ENCODE measurements at places on chromosomes 4 and X.
A peak's percentile ranks its signal among the peaks of the same experiment; 100 is the strongest.

GRCh38 chr4:7787067-7787466 lies 152.6 kb downstream of the AFAP1 start:
- no peak for DNase-seq

- DNase-seq = no peak
Measured at GRCh38 chr4:102444752-102445151, 56.4 kb upstream of the NFKB1 start.

DNA sequence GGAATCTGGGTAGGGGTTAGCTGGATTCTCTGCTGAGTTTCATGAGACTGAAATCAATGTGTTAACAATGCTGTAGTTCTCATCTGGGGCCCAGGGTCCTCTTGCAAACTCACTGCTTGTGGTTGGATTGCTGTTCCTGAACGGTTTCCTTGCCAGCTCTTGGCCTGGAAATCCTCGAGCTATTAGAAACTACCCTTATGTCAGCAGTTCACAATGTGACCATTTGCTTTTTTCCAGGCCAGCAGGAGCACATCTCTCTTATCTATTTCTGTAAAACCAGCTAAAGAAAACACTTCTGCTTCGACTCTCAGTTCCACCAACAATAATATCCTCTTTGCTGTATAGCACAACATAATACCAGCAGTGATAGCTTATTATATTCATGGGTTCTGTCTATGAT lies 140.1 kb upstream of the TRAM1L1 start:
- DNase-seq = no peak

- peak; percentile 74 for DNase-seq
Measured at GRCh38 chr4:55545641-55546505, 836 bp downstream of the CLOCK start.

GRCh38 chrX:155864655-155865054 lies 16.5 kb upstream of the VAMP7 start:
- DNase-seq = no peak

- DNase-seq = no peak
Measured at GRCh38 chr4:69591364-69591763, 48.1 kb downstream of the UGT2A2 start.

GRCh38 chrX:145817331-145818185 lies at the start of gene SLITRK2:
Gene SLITRK2, plus strand, starts transcription at chrX:145817829. Its CDS starts 4,597 bp downstream, at chrX:145822426.
- DNase-seq = no peak

Measured in fibroblast of skin of scalp (primary cell).